Psoas muscle (tissue), 8 donors: ENCODE measurements at places on chromosomes 2 and 18.
A peak's percentile ranks its signal among the peaks of the same experiment; 100 is the strongest.

GRCh38 chr2:37357530-37357929, 13.1 kb downstream of the QPCT start:
- no peak for DNase-seq
- H3K27me3 ChIP-seq = no peaks in the 10 kb centered on the region
- H3K36me3 ChIP-seq = no peaks in the 10 kb centered on the region
- H3K4me1 ChIP-seq = peaks cover 8% of the 10 kb centered on the region

DNA sequence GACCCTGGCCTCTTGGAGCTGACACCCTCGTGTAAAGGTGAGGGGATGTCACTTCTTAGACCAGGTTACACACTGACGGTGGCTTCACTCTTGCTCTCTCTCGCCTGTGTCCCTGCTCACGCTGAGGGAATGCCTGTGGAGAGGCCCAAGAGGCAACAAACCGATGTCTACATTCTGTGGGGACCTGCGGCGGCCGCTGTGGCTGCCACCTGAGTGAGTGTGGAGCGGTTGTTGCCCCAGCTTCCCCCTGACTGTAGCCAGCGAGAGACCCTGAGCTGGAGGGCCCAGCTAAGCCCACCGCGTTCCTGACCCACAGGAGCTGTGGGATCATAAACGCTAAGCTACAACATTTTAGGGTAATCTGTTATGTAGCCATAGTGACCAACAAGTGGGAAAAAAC, 55.7 kb upstream of the ASAP2 start:
- no peak overlapping the region for H3K4me3 ChIP-seq
- no peaks in the 10 kb centered on the region for H3K36me3 ChIP-seq
- DNase-seq = no peak
- peaks cover 12% of the 10 kb centered on the region for H3K27me3 ChIP-seq

DNA sequence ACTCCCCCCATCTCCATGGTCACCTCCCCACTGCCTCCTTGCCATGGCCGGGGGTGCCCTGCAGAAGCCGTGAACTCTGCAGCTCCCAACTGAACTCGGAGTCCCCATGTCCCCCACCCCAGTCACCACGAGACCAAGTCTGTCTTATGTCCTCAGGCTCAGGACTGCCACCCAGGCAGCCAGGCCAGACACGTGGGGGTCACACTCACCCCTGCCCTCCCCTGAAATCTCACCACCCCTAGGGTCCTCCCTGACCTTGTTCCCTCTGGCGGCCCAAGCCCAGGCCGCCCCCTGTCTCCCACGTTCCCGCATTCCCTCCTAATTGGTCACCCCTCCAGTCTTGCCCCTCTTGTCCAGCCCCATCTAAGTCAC, 11.0 kb downstream of the AQP12A start:
- H3K36me3 ChIP-seq = no peaks in the 10 kb centered on the region
- no peak overlapping the region for H3K4me3 ChIP-seq
- no peaks in the 10 kb centered on the region for H3K4me1 ChIP-seq
- DNase-seq = peak; percentile 19
- no peak overlapping the region for H3K27ac ChIP-seq
- H3K27me3 ChIP-seq = peaks cover 9% of the 10 kb centered on the region

DNA sequence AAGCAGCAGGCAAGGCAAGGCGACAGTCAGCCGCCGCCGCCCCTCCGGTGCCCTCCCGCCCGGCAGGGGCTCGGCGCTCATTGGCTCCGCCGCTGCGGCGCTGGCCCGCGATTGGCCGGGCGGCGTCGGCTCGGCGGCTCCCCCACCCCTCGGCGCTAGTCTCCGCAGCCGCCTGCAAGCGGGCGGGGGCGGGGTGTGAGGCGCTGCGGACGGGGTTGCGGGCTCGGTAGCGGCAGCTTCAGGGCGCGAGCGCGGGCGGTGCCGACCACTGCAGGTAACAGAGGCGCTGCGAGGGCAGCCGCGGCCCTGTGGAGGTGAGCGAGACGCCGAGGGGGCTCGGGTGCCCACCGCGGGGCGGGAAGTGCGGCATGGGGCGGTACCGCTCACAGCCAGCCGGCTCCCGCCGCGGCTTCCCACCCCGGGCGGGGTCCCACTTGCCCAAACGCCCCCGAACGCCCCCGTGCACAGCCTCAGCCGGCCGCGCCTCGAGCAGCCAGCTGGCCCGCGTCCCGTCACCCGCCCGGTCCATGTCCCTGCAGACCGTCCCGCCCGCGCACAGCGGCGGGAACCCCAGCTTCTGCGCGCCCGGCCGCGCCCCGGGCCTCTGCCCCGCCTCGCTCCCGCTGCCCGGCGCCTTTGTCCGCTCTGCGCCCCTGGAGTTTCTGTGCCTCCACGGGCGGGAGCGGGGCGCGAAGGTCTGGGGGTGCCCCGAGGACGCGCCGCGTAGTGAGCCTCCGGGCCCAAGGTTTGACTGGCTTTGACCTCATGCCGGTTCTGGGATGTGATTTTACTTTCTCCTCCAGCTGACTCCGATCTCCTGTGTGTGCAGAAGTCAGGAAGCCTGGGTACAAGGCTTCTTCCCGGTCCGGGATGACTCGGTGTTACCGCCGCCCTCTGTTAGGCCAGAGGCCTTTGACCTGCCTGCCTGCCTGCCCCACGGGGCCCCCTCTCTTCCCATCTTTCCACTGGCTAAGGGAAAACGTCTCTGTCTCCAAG, at the start of gene SANBR:
Gene SANBR, plus strand, starts transcription at position 158 of the 996 bp plus-strand sequence. CDS start 4,480 bp downstream, outside the sequence.
- peak; percentile 92 for DNase-seq
- H3K36me3 ChIP-seq = peaks cover 16% of the 10 kb centered on the region
- H3K27ac ChIP-seq = peak within 1 kb of the TSS; percentile 73
- peaks cover 9% of the 10 kb centered on the region for H3K4me1 ChIP-seq

- DNase-seq = no peak
- no peak overlapping the region for H3K4me3 ChIP-seq
- H3K36me3 ChIP-seq = no peaks in the 10 kb centered on the region
- no peak overlapping the region for H3K27ac ChIP-seq
- no peaks in the 10 kb centered on the region for H3K27me3 ChIP-seq
Measured at GRCh38 chr2:155218292-155218924, 519.9 kb downstream of the KCNJ3 start.

DNA sequence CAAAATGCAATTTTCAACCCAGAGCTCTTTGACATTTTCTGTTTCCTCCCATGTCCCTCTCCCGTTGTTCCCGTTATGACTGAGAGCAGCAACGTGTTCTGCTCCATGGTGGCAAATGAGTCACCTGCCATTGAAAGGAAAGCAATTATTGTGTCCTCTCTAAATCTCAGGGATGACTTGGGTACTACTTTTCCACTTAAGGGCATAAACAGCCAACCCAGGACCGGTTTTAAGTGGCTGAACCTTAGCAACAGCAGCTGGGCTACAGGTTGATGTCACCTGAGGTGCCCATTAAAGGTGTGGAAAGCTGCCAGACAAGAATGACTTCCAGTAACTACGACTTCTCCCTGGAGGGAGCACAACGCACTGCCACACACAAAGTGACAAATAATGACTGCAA, 236.8 kb downstream of the NCKAP5 start:
- no peaks in the 10 kb centered on the region for H3K4me1 ChIP-seq
- H3K4me3 ChIP-seq = no peak overlapping the region
- H3K27me3 ChIP-seq = no peaks in the 10 kb centered on the region
- no peak overlapping the region for H3K27ac ChIP-seq

DNA sequence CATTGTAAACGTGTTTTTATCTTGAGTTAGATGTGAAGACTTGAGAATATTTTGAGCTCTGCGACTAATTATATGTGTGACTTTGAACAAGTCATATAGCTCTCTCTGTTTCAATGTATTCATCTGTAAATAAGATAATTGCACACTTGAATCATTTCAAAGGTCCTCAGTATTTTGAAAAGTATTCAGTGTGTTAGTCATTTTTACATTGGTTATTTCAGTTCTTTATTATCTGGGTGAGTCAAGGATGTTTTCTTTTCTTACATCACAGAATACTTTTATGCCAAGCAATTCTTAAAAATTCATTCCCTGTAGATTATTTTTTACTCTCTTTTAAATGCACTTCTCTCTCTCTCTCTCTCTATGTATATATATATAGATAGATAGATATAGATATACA, 1098.0 kb upstream of the ZEB2 start:
- H3K4me1 ChIP-seq = no peaks in the 10 kb centered on the region
- H3K27ac ChIP-seq = no peak overlapping the region
- H3K4me3 ChIP-seq = no peak overlapping the region
- H3K36me3 ChIP-seq = no peaks in the 10 kb centered on the region
- no peak for DNase-seq
- H3K27me3 ChIP-seq = no peaks in the 10 kb centered on the region

DNA sequence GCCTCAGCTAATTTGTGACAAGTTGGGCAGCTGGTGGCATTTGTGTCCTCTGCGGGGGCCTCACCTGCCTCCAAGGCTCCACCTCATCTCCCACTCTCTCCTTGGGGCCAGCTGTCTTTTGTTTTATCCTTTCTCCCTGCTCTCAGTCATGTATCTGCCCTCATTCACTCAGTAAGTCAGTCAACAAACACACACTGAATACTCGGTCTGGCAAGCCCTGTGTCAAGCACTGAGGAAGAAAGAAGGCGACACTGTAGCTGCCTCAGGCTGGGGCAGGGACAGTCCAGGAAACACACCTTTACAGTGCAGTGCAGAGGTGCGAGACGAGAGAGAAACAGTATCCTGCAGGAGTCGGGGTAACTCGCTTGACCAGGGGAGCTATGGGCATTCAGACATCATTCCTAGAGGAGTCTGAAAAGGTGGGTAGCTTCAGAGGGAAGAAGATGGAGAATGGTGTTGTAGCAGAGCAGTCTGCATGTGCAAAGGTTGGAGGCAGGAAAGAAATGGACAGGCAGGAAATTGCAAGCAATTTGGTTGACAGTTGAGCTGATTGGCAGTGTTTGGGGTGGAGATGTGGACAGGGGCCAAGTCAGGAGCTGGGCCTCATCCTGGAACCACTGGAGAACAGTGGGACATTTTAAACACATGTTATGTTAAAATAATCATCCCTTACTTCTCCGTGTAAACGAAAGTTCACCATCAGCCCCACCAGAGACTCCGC, 34.9 kb downstream of the SCTR start:
- peaks cover 49% of the 10 kb centered on the region for H3K4me1 ChIP-seq
- no peaks in the 10 kb centered on the region for H3K36me3 ChIP-seq
- DNase-seq = no peak
- no peak overlapping the region for H3K27ac ChIP-seq

GRCh38 chr2:199775267-199775666, 75.7 kb downstream of the FTCDNL1 start:
- no peaks in the 10 kb centered on the region for H3K4me1 ChIP-seq
- no peaks in the 10 kb centered on the region for H3K36me3 ChIP-seq
- H3K27me3 ChIP-seq = no peaks in the 10 kb centered on the region
- no peak overlapping the region for H3K4me3 ChIP-seq
- no peak for DNase-seq

DNA sequence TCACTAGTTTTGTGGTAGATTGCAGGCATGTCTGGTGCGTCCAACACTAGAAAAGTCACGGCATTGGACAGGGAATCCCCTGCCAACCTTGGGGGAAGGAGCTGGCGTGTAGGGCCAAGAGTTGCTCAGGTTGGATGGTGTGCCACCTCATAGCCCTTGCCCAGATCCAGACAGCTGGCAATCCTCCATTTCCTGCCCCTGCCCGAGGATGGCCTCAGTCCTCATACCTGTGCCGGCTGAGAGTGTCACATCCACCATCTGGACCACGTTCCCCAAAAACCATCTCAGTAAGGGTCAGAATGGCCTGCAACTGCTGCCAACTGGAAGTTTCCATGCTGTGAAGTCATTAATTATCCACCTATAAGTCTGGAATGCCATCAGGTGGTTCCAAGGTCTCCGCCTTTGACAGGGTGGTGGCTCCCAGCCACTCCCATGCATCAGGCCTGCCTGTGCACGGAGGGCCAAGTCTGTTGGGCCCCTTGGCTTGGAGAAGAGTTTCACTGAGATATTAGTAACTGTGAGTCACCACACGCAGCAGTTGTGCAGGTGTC, 55.0 kb downstream of the IMPA2 start:
- H3K27ac ChIP-seq = no peak overlapping the region
- DNase-seq = no peak
- H3K27me3 ChIP-seq = no peaks in the 10 kb centered on the region
- no peak overlapping the region for H3K4me3 ChIP-seq
- H3K4me1 ChIP-seq = peaks cover 6% of the 10 kb centered on the region

DNA sequence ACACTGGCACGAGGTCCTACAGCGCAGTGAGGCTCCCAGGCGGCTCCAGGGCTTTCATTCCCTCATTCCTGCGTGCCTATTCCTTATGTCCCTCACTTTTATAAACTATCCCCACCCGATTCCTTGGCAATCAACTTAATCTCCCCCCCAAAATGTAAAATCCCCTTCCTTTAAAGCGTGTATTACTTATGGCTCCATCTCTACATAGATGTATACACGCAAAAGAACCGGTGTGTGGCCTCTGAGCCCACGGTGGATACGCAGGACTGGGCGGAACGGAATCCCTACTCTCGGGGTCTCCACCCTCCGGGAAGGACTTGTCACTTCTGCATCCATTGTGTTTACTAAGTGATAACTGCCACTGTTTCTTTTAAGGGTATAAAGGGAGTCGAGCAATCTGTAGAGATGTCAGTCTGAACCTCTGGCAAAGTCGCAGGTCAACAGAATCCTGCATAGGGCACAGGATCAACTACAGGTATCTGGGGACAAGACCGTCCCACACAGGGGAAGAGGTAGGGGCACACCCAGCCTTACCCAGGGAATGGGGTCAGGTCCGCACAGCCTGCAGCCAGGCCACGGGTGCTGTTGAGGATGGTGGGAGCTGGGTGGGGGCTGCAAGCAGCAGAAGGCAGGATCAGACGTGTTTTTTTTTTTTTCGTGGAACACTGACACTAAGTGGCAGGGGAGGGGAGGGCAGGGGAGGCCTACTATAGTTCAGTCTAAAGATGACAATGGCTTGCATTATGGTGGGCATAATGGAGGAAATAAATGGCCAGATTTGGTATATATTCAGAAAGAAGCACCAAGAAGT, 42.1 kb downstream of the HDLBP start:
- H3K4me1 ChIP-seq = peaks cover 34% of the 10 kb centered on the region
- no peaks in the 10 kb centered on the region for H3K27me3 ChIP-seq
- H3K27ac ChIP-seq = peak overlapping the region; percentile 89
- H3K4me3 ChIP-seq = peak overlapping the region; percentile 93
- DNase-seq = no peak

- H3K27ac ChIP-seq = no peak overlapping the region
- no peak overlapping the region for H3K4me3 ChIP-seq
- H3K27me3 ChIP-seq = peaks cover 23% of the 10 kb centered on the region
- DNase-seq = no peak
Measured at GRCh38 chr2:26674771-26675170, 17.8 kb upstream of the KCNK3 start.

DNA sequence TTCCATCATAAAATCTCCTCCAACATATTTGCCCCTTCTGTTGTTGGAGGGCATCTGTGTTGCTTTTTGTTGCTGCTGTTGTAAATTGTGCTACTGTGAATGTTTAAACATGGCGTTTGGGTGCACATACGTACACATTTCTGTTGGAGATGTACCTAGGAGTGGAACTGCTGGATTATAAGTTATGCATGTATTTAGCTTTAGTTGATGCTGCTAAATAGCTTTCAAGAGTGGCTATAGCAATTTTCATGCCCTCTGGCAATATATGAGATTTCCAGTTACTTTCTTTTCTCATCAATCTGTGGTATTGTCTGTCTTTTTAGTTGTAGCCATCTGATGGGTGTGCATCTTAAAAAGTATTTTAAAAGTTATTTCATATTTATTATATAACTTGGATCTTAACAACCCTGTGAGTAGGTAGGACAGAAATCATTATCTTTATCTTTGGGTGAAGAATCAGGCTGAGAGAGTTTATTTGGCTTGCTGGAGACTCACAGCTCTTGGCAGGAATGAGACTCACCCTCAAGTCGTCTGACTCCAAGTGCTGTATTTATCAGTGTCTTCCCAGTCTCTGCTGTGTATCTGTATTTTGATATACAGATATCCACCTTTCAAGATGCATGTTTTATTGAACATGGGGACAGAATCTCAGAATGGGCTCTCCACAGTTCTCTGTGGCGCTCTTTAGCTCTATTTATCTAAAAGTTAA, 16.9 kb downstream of the ZNF236 start:
- no peak overlapping the region for H3K4me3 ChIP-seq
- H3K27ac ChIP-seq = no peak overlapping the region
- no peak for DNase-seq
- no peaks in the 10 kb centered on the region for H3K27me3 ChIP-seq
- no peaks in the 10 kb centered on the region for H3K36me3 ChIP-seq
- H3K4me1 ChIP-seq = peaks cover 9% of the 10 kb centered on the region
